SIG-M5 (cell line): ENCODE measurements at places on chromosomes 1 and 21.

- DNase-seq, result no peak
Observed at GRCh38 chr1:182397653-182398393, 2.6 kb downstream of the TEDDM1 start.

DNA sequence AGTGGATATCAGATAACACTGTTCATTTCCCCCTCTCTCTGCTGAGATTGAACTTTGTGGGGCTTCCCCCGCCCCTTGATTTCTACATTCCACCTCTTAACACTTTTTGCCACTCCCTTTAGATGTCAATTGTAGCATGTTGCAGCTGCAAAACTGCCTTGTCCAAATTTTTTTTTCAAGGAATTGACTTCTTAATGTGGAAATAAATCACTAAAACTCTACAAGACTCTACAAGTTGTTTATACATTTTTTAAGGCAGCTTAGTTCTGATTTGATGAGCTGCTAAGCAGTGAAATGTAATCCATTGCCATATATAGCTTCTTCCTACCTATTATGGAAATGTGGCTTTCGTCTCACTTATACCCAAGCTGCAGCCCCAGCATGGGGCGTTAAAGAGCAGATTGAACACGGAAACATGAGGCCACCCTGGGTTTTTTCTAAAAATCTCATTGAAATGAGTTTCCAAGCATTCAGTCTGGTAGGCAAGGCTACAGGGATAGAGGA, 132.2 kb downstream of the SYT2 start:
- no peak for DNase-seq

DNA sequence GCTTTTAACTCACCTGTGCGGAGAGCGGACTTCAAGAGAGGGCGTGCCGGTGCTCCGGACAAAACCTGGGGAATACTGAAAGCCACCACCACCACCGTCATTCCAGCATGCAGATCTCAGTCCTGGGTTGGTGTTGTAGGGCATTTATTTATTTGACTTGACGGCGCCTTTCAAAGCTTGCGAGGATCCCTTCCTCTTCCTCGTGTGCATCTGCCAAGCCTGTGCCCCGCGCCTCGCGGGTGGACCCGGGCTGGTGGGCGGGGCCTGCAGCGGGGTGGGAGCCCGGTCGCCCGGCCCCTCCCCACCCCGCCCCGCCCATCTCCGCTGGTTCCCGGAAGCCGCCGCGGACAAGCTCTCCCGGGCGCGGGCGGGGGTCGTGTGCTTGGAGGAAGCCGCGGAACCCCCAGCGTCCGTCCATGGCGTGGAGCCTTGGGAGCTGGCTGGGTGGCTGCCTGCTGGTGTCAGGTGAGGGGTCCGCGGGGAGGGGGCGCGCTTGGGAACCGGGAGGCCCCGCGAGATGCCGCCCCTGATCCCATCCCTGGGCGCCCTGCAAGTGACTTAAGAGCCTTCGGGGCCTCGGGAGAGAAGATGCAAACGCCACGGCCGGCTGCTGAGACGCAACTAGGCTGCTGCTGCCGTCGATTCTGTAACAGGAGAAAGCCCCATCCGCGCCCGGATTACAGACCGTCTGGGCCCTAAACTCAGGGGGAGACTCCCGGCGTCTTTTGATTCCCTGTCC, at the start of gene IL10RB:
Gene IL10RB (plus strand): TSS at position 318 of the 739 bp plus-strand sequence. CDS start 99 bp downstream, at position 417.
- DNase-seq, result peak; percentile 25

DNA sequence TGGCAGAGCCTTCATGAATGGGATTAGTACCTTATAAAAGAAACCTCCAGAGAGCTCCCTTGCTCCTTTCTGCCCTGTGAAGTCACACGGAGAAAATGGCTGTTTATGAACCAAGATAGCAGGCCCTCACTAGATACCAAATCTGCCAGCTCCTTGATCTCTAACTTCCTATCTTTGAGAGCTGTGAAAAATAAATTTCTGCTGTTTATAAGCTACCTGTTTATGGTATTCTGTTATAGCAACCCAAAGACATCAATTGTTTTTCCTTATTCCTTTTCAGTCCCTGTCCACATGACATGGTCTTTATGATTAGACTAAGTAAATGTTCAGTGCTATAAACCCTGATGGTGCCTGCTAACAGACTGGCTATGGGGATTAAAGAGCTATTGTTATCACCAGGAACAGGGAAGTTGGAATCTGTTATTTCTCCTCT, 9.7 kb upstream of the STIL start:
- no peak for DNase-seq

DNA sequence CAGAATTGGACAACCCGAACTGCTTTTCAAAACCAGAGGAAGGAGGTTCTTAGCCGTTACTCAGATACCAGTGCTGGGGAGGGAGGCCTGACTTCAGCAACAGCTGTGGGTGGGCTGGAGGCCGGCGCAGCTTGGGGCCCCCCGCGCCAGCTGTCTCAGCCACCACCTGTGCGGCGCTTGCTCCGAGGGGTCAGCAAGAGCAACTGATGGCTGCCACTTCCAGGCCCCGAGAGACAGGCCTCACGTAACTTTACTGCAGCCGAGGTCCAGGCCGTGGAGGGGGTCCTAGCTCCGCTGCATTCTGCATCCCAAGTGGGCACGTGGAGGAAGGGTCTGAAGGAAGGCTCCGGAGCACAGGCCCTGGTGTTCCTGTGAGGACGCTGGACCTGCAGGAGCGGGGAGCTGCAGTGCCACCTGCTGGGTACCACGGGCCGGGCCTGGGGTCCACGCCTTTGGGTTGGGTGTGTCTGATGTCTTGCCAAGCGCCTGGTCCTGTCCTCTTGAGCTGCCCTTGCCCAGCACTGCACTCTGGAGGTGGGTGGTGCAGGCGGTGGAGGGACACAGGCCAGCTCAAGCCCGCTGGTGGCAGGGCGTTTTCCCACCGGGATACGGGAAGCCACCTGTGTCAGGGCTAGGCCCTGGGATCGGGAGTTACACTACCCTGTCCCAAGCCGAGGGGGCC, 9.8 kb downstream of the THAP3 start:
- DNase-seq, result no peak

DNA sequence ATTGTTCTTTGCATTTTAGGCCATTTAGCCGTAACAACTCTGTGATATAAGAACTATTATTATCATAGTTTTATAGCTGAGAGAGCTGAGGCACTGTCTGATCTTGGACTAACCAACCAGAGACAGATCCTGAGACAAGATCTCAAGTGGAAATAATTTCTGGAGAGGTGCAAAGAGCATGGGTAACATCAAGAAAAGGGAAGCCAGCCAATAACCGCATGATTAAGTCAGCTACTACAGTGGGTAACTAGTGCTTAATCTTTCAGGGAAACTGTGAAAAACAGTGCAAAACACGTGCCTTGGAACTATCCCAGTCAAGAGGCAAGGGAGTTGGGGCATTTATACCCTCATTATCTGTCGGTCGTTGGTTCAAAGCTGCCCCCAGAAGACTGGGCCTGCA, 105.8 kb downstream of the OMA1 start:
- no peak for DNase-seq

GRCh38 chr1:84489766-84490165, 10.7 kb downstream of the RPF1 start:
- DNase-seq, result no peak

DNA sequence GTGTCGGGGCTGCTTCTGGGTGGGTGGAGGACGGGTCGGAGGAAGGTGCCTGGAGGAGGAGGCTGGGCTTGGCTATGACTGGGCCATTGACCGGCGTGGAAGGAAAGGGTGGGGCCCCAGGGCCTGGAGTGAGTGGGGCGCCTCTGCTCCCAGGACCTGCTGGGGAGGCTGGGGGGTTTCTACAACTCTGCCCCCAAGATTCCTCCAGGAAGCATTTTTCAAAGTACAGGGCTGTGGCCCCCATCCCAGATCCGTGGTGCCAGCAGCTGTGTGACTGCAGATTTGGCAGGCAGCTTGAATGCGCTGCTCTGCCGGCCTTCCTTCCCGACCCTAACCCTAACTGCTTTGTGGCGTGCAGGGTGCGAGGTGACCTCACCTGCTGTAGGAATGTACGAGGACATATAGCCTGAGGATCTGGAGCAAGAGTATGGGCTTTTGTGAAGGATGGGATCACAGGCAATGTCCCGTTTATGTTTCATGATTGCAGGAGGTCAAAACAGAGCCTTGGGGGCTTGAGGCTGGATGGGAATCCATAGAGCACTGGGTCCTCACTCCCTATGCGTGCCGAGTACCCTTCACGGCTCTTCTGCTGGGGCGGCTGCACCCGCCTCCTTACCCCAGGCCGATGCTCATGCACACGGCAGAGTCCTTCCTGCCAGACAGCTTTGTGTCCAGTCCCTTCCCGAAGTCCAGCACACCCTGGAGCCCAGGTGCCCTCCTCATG, 24.7 kb downstream of the TRPM2 start:
- no peak for DNase-seq

- DNase-seq, result no peak
Observed at GRCh38 chr1:150577557-150578271, 1.7 kb downstream of the MCL1 start.

GRCh38 chr1:20351911-20352701, 61.4 kb downstream of the VWA5B1 start:
- DNase-seq, result no peak

DNA sequence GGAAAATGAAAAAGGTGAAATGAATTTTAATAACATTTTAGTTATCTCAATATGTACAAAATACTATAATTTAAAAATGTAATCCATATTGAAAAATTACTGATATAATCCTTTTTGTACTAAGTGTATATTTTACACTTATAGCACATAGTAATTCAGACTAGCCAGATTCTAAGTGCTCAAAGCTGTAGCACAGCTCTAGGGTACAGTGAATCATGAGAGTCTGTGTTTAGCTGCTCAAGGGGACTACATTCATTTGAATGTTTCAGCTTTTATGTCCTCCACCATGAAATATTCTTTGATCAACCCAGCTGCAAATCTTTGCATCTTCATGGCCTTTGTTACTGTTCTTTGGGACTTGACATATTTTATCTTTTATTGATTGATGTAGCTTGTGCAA, 15.7 kb downstream of the CD53 start:
- DNase-seq, result no peak
